Adrenal gland (tissue), 19 donors: ENCODE measurements at places on chromosomes 11 and 22. TPM values are rescaled to one million over a fixed set of nuclear protein-coding genes. Genes with fewer than 3 reads are reported as not detected.

The TRIM51 gene
- not detected for polyA plus RNA-seq

The AP5B1 gene
- polyA plus RNA-seq = 8.2 TPM

The OR51B2 gene
- polyA plus RNA-seq = not detected

The CD3D gene
- 1.6 TPM for polyA plus RNA-seq

The MCAM gene
- 17.2 TPM for polyA plus RNA-seq

The FAM227A gene
- 7.3 TPM for polyA plus RNA-seq

The C11orf86 gene
- polyA plus RNA-seq = 1.4 TPM

The ATG13 gene
- 31.0 TPM for polyA plus RNA-seq

The OR5A1 gene
- polyA plus RNA-seq = not detected
